ENCODE measurements at places on chromosomes 3 and 15.

DNA sequence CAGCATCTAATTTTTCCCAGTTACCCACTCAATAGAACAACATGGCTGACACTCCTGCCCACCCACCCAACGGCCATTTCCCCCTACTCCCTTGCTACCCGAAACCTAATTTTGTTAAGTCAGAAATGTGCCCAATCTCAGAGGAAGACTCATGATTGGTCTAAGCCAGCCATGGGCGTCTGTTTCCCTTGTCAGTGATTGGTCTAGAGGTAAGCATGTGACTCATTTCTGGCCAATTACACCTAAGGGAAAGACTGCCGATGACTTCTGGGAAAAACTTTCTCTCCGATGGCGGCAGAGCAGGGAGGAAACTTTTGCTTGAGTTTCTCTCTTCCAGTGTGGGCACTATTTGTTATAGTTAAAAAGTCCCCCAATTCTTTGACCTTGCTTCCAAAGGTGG, 72.9 kb downstream of the RPLP1 start:
- DNase-seq: no peak

- no peak for DNase-seq
Observed at GRCh38 chr3:195153653-195154052, 117.3 kb downstream of the XXYLT1 start.

DNA sequence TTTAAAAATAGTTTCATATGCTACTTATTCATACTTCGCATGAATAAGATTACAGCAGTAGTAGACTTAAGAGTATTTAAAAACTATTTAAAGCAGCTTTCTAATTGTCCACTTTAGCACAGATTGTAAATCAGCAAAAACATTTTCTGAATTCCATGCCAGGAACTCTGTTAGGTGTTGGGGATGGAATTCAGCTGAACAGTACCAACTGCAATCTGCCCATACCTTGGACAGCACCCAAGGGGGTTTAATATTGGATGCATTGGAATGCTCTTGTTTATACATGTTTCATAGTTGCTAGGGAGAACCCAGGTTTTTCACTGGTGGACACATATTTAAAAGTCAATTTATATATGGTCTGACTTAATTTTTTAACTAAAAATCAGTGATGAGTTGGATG, 74.8 kb downstream of the PPM1L start:
- no peak for DNase-seq

DNA sequence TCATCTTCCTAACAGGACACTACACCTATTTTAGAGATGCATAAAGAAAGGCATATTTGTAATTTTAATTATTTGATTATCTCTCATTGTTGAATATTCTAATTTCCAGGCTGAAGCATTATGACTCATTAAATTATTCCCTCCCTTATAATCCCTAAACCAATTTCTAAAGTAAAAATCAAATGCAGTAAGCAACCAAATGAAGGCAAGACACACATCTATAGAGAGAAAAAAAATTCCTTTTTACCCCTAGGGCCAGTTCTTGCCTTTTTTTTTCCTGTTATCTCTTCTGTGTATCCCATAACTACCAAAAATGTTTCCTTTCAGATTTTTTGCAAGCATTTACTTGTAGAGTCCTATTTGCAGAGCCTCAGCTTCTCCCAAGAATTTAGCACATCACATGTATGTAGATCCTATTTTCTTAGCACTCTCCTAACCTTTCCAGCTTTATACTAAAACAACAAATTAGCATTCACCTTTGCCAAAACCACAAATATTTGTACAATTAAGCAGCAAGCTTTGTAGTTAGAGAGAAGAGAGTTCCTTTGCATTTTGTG, 177.9 kb downstream of the SATB1 start:
- DNase-seq: no peak

DNA sequence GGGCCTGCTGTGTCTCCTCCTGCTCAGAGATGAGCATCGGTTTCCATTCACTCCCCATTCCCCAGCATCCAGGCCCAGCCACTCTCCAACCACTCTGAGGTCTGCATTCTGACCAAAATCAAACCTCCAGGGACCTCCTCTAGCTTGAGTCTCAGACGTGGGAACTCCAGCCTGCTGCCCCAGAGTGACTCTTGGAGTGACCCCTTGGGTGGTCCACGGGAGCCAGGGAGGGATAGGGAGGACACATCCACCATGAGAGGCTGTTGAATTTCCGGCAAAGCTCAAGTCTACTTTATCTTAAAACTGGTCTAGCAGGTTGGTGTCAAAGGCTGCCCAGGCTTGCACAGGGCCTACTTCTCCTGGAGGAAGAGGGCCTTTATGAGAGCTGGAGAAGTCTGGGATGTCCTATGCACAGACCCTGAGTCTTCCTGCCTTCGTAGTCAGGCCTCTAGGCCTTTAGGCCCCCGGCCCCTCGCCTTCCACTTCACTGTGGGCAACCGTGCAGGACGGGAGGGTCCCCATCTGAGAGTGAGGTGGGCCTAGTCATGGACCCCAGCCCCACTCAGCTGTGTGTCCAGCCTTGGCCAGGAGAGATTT, 8.9 kb downstream of the CISH start:
- DNase-seq: no peak

- peak; percentile 18 for DNase-seq
Observed at GRCh38 chr3:101849714-101850245, 466 bp downstream of the NFKBIZ start.

DNA sequence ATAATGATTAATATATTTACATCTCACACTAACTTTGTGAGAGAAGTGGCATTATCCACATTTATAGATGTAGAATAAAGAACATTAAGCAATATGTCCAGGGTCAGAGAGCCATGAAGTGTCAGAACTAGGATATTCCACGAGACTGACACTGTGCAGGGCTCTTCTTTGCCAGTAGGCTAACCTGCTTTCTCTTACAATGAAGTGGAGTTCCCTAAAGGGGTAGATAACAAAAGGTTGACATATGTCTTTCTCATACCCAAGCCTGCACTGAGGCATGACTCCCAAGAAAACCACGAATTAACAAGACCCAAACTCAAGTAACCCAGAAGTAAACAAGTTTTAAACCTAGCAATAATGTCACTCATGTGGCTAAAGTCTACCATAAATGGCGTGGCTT, 191.5 kb upstream of the SLC2A2 start:
- no peak for DNase-seq

- no peak for DNase-seq
Observed at GRCh38 chr3:64278625-64279024, 53.4 kb upstream of the PRICKLE2 start.

- no peak for DNase-seq
Observed at GRCh38 chr3:53221827-53222182, 34.0 kb downstream of the TKT start.

GRCh38 chr3:170862618-170863374, 7.2 kb downstream of the RPL22L1 start:
- no peak for DNase-seq
